Heart left ventricle (tissue), 16 donors: ENCODE measurements at places on chromosomes 12 and 14.

- no peak for DNase-seq
Observed at GRCh38 chr12:108296945-108297344, 42.2 kb downstream of the CMKLR1 start.

DNA sequence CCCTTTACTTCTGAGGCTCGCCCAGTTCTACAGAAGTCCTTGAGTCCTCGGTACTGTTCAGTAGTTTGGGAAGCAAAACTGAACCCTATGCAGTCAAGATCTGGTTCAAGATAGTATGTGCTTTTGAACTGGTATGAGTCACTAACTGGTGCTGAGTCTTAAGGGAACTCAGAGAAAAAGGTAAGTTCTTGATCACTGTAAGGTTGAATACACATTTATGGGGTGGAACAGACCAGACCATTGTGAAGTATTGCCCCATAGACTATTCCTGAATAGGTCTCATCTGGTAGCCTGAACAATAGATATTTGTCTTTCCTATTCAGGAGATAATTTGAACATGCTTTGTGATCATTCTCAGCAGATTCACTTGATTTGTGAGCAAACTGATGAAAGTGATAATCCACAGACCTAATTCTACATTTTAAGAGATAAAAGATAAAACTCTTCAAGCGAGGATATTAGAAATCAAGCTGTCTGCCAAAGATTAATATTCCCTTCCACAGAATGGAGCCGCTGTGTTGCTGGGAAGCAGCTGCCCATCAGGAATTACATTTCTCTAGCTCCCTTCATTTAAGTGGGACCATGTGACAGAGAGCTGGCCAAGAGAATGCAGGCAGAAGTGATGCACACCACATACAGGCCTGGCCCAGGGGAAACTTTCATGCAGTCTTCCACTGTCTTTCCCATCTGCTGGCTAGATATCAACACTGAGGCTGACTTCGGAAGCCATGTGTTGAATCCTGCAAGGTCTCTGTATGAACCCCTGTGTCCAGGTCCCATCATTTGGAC is 369.8 kb upstream of the GARIN6 start:
- no peak for DNase-seq

GRCh38 chr12:45729233-45730083 is at the start of gene ARID2:
Gene ARID2 (plus strand): TSS chr12:45729706. CDS start chr12:45729837, 131 bp downstream.
- DNase-seq = peak; percentile 72

GRCh38 chr14:94539181-94539580 is 22.1 kb upstream of the SERPINA4 start:
- DNase-seq = no peak

- no peak for DNase-seq
Observed at GRCh38 chr12:2578772-2579171, 216.0 kb upstream of the FKBP4 start.
